ENCODE measurements at places on chromosomes 7 and 10. TPM values are rescaled to one million over a fixed set of nuclear protein-coding genes. Genes with fewer than 3 reads are reported as not detected.

AKR1C2 gene
- 46.8 TPM for total RNA-seq

CDHR1 gene
- 0.42 TPM for total RNA-seq

ANKRD61 gene
- total RNA-seq = not detected

MAT1A gene
- 0.13 TPM for total RNA-seq

LRRC4 gene
- total RNA-seq = 5.1 TPM

BLNK gene
- 4.1 TPM for total RNA-seq

GRM3 gene
- total RNA-seq = not detected

SAP25 gene
- total RNA-seq = 7.5 TPM

CDH23 gene
- total RNA-seq = 7.5 TPM

All from aorta (tissue), 5 donors.